ENCODE measurements at places on chromosomes 3 and 15.

GRCh38 chr3:174821477-174821876 lies 37.7 kb upstream of the NAALADL2 start:
- DNase-seq: no peak

- no peak for DNase-seq
These were observed 194.3 kb downstream of the NSUN3 start for GRCh38 chr3:94256888-94257813.

GRCh38 chr15:78437107-78437761 lies 782 bp upstream of the IREB2 start:
- no peak for DNase-seq

- DNase-seq: peak; percentile 28
These were observed at the start of gene FBN1 for GRCh38 chr15:48645558-48646330. TSS of gene FBN1 (minus strand) at chr15:48645709. CDS start at chr15:48644769, 940 bp downstream.

GRCh38 chr3:38157117-38157516 lies 8.2 kb upstream of the OXSR1 start:
- DNase-seq: no peak

GRCh38 chr3:25214034-25214433 lies 214.0 kb upstream of the RARB start:
- DNase-seq: no peak

DNA sequence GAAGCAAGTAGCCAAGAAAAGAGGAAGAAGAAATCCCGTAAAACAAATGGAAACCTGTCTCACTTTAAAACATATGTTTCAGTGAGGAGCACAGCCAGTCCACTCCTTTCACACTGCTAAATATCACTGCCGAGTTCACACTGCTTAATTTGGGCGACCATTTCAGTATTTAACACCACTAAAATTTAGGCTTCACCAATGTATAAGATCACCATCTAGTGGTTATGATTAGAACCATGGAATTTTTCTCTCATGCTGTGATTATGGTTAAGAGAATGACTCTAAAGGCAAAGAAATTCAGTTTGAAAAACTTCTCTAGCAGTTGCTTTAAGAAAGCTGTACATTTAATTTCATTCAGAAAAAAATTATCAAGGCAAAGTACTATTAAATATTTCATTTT lies 16.6 kb downstream of the SLC4A7 start:
- peak; percentile 72 for DNase-seq

GRCh38 chr3:34863485-34863884 lies 775.8 kb upstream of the ARPP21 start:
- no peak for DNase-seq

GRCh38 chr3:194610689-194611088 lies 22.5 kb downstream of the TMEM44 start:
- DNase-seq: no peak

DNA sequence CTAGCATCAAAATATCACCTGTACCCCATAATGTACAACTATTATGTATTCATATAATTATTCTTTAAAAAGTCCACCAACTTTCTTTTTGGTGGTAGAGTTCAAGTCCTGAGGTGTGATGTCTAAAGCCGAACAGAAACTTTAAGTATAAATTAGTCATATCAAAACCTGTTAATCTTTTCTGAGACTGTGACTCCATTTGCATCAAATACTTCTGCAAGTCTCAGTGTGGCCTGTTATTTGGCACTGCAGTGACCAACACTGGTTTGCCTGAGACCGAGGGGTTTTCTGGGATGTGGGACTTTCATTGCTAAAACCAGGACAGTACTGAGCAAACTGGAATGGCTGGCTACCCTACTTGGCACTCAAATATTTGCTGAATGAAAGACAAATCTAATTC lies 7.3 kb downstream of the NGLY1 start:
- no peak for DNase-seq

DNA sequence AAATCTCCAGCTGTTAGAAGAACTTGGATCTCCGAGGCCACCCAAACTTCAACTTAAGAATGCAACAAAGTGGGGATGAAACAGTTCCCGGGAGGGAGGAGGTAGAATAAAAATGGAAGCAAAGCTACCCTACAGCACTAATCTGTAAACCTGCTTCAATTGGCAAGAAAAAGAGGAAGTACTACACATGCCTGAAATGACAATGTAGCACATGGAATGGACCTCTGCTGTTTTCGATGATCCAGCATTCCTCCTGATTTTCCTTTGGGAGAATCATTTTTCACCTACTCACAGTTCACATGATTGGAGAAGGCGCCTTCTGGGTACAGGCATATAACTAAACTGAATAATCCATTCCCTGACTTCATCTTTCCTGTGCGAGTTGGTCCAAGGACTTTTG lies 1081.5 kb downstream of the FHIT start:
- no peak for DNase-seq

DNA sequence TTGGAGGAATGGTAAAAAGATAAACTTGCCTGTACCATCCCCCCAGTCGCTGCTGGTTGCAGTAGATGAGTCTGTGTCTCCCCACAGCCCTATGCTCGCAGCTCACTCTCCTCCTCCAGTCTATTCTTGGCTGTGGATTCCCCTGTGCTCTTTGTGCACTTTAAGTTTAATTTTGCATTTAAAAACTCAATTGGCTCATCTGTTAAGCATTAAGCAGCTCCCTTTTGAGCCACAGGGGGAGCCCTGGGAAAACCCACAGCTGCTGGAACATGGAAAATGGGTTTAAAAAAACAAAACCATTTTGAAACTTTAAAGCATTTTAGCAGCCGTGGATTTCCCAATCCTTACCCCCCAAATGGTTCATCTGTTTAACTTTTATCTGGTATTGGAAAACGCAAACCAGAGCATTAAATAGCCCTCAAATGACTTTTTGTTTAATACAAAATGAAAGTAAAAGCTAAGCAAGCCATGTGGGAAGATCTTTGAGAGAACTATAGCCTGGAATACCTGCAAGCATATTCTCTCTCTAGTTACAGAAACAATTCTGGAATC lies 536.9 kb downstream of the ZIC1 start:
- DNase-seq: peak; percentile 61

GRCh38 chr15:48671103-48672022 lies 25.9 kb upstream of the FBN1 start:
- peak; percentile 73 for DNase-seq

GRCh38 chr3:10968401-10968800 lies 24.1 kb upstream of the SLC6A1 start:
- DNase-seq: no peak

GRCh38 chr15:63595065-63595464 lies 2.1 kb upstream of the FBXL22 start:
- DNase-seq: no peak

GRCh38 chr3:39443530-39443929 lies 23.9 kb upstream of the MOBP start:
- DNase-seq: peak; percentile 25

Measured in PC-3 (cell line).